ENCODE measurements at places on chromosomes 3 and 15.

GRCh38 chr15:93716615-93717231, 514.6 kb upstream of the MCTP2 start:
- DNase-seq: no peak

GRCh38 chr3:136835813-136836510, 17.0 kb downstream of the SLC35G2 start:
- DNase-seq: no peak

- no peak for DNase-seq
Measured at GRCh38 chr3:59266551-59266950, 216.7 kb upstream of the CFAP20DC start.

DNA sequence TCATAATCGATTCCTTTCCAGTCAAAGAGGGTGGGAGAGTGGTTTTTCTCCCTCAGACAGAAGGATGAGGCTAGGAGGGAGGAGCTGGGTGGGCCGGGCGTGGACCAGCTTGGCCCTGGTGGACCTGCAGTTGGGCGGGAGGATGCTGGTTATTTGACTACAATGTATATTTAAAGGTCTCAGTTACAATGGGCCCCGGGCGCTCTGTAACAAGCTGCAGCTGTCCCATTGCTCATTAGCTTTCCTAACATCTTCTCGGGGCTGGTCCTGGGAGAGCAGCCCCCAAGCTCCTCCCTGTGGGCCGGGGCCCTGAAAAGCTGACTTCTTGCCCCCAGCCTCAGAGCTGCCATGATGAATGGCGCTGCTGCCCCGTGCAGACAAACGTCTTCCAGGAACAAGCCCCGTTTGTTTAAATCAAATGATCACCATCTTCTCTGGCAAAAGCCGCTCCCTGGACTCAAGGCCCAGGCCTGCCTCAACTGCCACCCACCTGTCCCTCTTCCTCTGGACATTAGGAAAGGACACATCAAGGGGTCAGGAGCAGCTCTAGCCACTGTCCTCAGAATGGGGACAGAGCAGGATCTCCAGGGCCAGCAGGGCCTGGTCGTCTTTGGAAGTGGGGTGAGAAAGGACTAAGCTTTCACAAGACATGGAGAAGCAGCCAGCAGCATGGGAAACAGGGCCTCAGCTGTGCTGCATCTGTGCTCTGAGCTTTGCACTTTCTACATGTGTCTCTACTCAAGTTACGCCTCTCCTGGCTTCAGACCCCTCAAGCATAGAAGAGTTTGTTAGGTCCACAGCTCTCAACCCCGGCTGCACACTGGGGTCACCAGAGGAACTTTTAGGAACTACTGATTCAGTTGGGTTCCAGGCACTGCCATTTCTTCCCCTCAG, 38.6 kb downstream of the MAGEF1 start:
- DNase-seq: no peak

DNA sequence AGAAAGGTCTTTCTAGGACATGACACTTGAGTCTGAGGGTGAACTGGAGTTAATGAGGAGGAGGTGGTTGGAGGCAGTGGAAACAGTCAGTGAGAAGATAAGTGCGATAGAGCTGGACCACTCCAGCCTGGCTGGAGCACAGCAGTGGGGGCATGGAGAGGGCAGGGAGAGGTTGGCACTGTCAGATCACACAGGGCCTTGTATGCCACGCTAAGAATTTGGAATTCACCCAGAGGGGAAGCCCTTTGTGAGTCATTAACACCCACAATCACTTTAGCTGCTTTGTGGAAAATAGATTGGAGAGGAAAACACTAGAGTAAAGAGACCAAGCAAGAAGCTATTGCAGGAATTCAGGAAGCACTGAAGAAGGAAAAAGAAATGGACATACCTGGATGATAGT, 83.3 kb downstream of the ZNF621 start:
- no peak for DNase-seq

DNA sequence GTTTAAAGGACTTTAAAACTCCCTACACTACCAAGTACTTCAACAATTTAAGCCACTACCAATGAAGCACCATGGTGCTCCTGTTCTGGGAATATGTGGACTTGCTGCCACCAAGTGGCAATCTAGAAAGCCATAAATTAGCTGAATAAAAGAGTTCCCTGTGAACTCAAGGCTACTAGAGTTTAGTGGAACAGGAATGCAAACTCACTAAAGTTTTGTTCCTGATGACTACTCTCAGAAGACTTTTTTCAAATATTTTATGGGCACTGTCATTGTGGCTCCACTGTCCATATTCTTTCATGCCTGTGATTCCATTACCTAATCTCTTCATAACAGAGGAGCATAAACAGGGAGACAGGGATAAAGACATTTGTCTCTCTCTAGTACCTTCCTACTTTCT, 63.9 kb downstream of the TMCC1 start:
- peak; percentile 53 for DNase-seq

- DNase-seq: no peak
Measured at GRCh38 chr15:65920121-65920520, 50.8 kb downstream of the RAB11A start.

DNA sequence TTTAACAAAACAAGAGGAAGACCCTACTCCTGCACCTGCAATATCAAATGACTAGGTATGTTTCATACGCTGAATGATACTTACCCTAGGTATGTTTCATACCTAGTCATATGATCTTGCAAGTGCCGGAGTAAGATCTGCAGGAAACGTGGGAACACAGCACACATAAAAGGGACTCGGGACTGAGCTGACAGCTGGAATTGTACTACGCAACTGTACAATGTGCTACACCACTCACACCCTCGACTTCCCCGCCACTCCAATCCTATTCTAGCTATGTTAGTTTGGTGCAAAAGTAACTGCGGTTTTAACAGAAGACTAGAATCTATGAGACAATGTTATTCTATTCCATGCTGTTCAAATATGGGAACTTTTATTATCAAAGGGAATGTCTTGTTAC, 22.0 kb downstream of the CRBN start:
- DNase-seq: no peak

GRCh38 chr3:140219923-140220452, 285.0 kb downstream of the CLSTN2 start:
- no peak for DNase-seq

DNA sequence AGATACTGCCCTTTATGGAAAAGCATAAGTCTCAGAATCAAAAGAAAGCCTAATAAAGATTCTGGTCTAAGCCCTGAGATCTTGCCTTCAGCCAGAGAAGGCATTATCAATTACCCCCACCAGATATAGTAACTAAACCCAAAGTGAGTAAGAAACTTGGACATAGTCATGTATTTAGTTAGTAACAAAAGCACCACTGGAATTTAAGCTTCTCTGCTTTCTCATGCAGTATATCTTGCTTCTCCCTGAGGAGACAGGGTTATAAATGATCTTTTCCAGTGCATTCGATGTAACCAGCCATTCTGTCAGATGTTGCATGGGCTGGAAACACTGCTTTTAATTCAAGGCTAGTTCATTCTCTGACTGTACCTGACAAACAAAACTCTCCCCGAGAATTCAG, 946.7 kb downstream of the NAALADL2 start:
- DNase-seq: no peak

- DNase-seq: no peak
Measured at GRCh38 chr15:46229263-46229662, 594.4 kb downstream of the SQOR start.

GRCh38 chr15:29651476-29652233, 170.6 kb downstream of the TJP1 start:
- no peak for DNase-seq

GRCh38 chr3:53022647-53023046, 23.2 kb downstream of the SFMBT1 start:
- no peak for DNase-seq

GRCh38 chr3:196138482-196139254, 56.8 kb upstream of the TFRC start:
- DNase-seq: no peak

All from MM.1S (cell line).